Immature natural killer cell (primary cell): ENCODE measurements at places on chromosomes 5 and 9. TPM values are rescaled to one million over a fixed set of nuclear protein-coding genes. Genes with fewer than 3 reads are reported as not detected.

DNAJC21 gene
- polyA plus RNA-seq, result 15.2 TPM

GRCh38 chr5:107602896-107603295 lies 67.8 kb downstream of the EFNA5 start:
- no peak for DNase-seq

DNA sequence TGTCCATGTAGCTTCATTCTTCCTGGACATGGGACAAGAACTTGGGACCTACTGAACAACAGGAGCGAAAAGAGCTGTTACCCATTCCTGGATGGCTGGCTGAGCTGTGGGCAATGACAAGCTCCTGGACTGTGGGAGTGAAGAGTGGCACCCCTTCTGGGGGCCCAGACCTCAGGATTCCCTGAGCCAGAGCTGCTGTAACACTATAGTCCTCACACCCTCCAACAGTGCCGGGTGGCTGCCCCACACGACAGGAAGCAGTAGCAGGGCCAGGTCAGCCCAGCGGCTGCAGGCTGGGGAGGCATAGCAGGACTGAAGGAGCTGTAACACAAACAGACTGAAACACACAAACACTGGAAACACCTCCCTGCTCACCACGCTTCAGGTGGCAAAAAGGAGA lies 169.7 kb upstream of the IRX2 start:
- DNase-seq, result no peak

DNA sequence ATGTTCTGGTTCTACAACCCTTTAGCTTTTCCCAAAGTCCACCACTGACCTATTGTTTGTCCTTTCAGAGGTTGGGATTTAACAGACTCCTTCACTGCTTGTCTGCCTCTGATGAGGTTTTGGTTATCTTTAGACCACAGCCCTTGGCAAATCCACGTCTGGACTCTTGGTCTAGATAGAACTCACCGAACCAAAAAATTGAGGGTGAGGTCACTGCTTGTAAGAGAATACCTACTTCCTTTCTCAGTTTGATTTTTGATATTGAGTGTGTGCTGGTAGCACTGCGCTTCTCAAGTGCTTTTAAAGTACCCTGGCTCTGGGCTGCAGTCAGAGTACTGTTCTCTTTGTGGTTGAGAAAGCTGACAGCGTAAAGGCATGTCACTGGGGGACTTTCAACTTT lies 61.7 kb downstream of the JMY start:
- DNase-seq, result no peak
